ENCODE measurements at places on chromosomes 6 and 20.

DNA sequence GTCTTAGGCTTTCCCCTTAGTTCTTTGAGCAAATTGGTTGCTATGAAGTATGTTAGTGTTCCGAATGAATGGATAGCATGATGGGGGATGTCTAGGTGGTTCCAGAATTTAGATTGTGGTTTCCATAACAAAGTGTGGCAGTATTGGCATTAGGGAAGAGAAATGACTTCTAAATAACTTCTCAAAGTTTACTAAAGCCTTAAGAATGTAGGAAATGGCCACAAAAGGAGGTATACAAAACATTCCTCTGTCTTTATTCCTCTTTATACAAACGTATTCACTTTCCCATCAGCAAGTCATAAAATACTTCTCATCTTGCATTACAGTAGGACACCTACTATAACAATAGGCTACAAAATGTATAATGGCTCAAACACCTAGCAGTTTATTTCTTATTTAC lies 279.6 kb downstream of the ESR1 start:
- DNase-seq = no peak

DNA sequence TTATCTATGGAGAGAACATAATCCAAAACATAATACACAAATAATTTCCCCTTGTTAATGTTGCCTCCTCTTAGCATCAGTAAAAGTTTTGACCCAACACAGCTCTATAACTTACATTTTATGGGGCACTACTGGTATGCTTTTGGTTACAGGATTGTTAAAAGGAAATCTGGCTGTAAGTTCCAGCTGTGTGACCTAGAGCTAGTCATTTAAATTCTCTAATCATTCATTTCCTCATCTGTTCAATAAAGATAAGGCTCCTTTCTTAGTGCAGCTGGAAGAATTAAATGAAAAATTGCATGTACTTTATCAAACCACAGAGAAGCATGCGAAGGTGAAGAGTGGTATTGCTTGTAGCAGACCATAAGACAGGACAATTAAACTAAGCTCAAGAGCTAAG lies 4.6 kb downstream of the SLC17A2 start:
- no peak for DNase-seq

GRCh38 chr20:12171923-12172524 lies 254.3 kb downstream of the BTBD3 start:
- no peak for DNase-seq

- no peak for DNase-seq
Measured at GRCh38 chr6:85451565-85452306, 1.9 kb downstream of the NT5E start.

DNA sequence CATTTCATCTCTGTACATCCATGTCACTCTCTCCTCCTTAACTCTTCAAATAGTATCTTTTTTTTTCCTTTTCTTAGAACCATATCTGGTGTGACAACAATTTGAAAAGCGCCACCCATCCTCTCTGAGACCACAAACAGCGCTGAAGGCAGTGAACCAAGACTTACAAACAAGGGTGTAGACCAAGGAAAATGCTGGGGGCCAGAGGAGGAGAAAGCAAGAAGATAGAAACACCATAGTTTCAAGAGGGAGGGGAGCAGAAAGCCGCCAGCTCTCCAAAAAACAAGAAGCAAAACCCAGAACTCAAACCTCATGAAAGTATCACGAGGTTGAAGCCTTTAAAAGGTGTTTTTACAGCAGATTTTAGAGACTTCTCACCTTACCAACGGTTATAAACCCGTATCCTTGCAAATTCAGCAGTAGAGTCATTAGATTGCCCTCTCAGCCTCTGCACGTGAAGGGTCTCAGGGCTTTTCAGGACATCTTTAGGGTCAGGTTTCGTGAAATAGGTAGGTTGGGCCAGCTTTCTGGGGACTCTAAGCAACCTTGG lies 13.3 kb upstream of the RIPOR2 start:
- DNase-seq = no peak

DNA sequence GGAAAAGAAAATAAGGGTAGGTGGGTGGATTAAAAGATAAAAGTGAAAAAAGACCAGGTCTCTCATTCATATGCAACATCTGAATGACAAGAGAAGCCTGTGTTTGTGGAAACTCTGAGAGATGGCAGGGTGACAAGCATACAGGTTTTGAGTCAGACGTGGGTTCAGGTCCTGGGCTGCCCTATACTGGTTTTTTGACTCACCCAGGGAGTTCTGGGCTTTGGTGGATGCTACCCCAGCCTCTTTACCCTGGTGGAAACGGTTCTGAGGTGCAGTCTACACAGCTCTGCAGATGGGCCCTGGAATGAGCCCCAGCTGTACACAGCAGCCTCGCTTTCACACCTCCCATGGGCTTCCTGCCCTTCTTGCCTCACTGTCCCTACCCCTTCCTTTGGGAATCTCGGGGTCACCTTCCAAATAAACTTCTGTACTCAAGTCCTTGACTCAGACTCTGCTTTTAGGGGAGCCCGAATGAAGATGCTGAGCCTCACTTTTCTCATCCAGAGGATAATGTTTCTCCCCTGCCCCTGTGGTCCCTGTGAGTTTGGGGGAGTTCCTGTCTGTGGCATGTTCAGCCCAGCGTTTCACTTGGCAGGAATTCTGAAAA lies 77.7 kb upstream of the CLDN20 start:
- peak; percentile 78 for DNase-seq

- DNase-seq = no peak
Measured at GRCh38 chr20:36277546-36277945, 28.6 kb upstream of the DLGAP4 start.

DNA sequence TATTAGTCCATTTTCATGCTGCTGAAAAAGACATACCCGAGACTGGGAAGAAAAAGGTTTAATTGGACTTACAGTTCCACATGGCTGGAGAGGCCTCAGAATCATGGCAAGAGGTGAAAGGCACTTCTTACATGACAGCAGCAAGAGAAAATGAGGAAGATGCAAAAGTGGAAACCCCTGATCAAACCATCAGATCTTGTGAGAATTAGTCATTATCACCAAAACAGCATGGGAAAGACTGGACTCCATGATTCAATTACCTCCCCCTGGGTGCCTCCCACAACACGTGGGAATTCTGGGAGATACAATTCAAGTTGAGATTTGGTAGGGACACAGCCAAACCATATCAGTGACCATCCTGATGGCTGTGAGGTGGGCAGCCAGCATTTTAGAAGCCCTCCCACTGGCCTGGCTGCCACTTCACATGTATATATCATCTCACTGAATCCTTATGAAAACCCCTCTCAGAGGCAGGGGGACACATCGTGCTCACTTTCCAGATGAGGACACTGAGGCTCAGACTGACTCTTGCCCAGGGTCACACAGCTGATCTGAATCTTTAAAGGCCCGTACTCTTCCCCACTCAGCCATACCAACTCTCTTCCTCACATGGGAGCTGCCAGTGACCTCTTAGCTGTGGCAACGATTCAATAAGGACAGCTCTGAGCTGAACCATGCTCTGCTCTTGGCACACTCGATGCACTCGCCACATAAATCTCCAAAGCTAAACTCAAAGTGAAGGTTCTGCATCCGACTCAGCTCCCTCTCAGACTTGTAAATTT lies 25.7 kb downstream of the BMP7 start:
- DNase-seq = no peak

DNA sequence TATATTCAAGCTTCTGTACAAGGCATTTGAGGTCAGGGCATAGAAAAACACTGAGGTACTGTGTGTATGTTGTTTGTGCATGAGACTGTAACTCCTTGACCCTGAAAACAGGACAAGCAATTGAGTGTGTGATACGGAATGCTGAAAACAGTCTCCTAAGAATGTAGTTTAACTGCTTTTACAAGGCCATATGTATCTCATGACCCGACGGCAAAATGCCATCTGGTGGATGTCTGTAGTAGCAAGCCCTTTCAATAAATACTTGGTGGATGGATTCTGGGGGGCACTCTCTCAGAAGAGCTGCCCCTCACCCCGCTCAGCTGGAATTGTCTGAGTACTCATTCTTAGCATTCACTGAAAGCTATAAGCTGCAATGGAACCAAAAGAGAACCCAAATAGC lies 69.3 kb upstream of the EYS start:
- DNase-seq = no peak

DNA sequence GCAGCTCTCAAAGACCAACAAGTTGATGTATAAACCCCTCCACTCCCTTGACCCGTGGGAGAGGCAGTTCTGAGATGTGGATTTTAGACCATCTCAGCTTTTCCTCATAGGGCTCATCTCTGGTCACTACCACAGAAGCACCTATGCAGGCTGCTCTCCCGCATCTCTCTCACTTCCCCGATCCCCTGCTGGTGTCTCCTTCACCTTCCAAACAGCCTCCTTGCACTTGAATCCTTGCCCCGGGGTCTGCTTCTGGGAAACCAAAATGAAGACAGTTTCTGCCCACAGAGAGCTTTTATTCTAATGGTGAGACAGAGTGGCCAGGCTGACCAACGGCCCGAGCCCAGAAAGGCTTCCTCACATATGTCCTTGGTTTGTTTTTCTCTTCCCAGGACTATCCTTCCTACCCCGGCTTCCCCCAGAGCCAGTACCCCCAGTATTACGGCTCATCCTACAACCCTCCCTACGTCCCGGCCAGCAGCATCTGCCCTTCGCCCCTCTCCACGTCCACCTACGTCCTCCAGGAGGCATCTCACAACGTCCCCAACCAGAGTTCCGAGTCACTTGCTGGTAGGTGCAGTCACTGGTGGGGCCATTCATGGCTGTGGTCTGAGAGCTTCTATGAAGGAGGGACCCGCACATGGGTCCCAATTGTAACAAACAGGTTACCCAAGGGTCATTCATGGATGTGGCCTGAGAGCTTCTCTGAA lies 179.3 kb downstream of the EYA2 start:
- DNase-seq = no peak

DNA sequence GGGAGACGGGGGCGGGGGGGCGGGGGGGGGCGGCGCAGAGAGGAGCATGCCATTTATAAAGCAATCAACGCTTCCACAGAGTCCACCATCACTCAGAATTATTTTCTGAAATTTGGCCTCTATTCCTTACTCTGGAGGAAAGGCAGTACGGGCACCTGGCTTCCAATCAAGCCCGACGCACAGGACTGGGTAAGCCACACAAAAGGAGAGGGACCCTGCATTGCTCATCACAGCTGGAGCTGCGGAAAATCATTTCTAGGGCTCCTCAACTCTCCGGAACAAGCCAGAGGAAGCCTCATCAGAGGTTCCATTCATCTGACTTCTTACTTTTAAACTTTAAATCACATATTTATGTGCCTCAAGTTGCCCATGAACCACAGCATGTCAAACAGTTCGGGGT lies 55.9 kb downstream of the TTI1 start:
- no peak for DNase-seq

- no peak for DNase-seq
Measured at GRCh38 chr20:24385547-24385946, 83.9 kb upstream of the SYNDIG1 start.

GRCh38 chr6:154410619-154411072 lies 54.0 kb upstream of the IPCEF1 start:
- peak; percentile 75 for DNase-seq

DNA sequence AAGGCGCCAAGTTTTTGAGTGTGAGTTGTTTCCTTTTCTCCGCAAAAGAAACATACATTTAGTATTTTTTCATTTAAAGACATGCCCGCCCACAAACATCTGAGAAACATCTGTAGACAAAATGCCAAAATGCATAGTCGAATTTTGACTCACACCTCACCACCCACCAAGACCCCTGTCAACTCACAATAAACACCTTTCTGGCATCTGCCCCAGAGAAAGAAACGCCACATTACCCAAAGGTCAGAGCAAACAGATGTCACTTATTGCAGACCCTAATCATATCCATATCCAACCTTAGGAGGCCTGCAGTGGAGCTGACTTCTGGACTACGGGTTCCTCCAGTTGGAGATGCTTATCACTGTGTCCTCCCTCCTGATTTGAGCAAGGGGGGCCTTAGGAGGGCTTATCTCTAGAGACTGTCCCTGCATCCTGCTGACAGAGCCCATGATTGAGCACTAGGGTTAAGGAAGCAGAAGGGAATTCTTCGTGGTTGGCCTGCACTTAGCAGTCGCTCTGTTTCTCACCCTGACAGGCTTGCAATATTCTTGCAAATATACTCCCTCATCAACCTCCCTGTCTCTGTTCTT lies 90.5 kb upstream of the TBX18 start:
- no peak for DNase-seq

GRCh38 chr6:135043846-135044245 lies 10.8 kb downstream of the HBS1L start:
- no peak for DNase-seq

DNA sequence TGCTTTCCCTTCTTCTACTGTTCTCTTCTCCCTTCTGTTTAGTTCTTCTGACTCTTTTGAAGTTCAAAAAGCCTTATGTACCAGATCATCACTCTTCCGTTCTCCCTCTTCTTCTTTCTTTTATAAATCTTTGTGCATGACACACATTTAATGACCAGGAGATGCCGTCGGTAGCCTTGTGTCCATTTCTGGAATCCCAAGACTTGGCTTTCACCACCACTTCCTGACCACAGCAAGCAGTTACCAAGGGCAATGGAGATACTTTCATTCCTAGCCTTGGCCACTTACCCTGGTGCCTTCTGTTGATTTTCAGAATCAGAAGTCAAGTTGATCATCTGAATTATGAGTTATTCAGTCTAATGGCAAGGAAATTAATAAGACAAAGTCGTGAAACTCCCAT lies 268.5 kb upstream of the QKI start:
- DNase-seq = no peak
